ENCODE measurements at places on chromosomes 2 and 18. TPM values are rescaled to one million over a fixed set of nuclear protein-coding genes. Genes with fewer than 3 reads are reported as not detected.

The LYG1 gene
- total RNA-seq, result 1.2 TPM

DNA sequence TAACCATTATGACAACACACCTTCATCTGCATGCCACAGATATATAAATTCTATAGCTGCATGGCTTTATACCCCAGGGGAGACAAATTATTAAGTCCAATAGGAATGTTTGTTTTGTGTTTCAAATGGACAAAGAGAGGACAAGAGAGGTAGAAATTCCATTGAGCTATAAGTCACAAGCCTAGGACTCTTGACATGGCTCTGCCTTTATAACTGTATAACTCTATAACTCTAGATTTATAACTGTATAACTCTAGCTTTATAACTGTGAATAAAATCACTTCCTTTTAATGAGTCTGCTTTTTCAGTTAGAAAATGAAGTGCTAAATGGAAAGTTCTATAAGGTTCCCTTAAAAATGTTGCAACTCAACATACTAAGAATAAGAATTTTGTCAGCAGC, 106.4 kb downstream of the SCN9A start:
- DNase-seq, result no peak

- no peak for DNase-seq
These were observed 50.9 kb downstream of the MARCO start for GRCh38 chr2:118992740-118993391.

DNA sequence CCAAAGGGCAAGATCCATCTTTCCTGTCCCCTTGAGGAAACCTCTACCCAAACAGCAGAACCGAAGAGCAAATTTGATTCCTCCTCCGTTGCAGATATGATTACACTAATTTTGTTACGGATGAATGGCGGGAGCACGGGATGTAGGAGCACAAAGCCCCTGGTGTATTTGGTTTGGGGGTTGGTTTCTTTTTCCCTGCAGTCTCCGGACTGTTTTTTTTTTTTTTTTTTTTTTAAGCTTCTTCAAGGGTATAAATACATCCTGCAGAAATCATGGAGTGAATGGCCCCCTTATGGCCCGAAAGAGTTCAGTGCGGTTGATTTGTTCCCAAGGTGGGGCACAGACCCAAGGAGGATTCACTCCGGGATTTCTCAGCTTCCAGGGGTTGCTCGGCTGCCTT, 135.3 kb upstream of the SH3BP4 start:
- no peak for DNase-seq

DNA sequence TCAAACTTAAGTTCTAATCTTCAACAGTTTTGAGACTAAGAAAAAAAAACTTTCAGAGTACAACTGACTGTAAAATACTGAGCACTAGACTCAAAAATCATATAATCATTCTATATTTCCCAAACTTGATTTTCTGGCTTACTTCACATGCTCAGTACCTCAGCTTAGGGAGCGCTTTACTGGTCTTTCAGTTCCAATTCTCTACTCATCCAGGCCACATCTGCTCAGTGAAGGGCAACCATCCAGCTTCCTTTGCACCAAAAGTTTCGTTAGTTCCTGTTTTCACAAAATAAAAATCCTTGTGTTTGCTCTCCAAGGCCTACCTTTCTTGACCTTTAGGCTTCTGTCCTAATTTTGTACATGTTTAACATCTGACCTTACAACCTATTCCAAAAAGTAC, 287.6 kb upstream of the LRRTM1 start:
- no peak for DNase-seq
